ENCODE measurements at places on chromosomes 12 and 14.

- DNase-seq: no peak
Measured at GRCh38 chr14:42778984-42779383, 1172.3 kb downstream of the LRFN5 start.

DNA sequence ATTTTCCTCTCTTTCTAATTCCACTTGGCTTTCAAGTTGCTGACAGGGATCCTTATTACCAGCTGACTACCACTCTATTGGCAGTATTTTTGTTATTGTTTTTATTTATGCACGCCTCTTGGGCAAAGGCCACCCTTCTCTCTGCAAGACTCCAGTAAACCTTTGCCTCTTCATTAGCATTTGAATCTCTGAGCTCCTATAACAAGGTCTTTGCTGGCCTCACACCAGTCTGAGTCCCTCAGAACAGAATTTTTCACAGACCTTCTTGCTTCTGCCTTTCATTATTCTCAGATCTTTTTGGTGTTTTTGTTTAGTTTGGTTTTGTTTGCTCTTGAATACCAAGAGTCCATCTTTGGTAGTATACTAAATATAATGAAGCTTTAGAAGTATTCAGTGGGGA lies 145.9 kb downstream of the PDZRN4 start:
- DNase-seq: no peak

GRCh38 chr14:69357544-69358200 lies 40.4 kb downstream of the ERH start:
- DNase-seq: no peak

DNA sequence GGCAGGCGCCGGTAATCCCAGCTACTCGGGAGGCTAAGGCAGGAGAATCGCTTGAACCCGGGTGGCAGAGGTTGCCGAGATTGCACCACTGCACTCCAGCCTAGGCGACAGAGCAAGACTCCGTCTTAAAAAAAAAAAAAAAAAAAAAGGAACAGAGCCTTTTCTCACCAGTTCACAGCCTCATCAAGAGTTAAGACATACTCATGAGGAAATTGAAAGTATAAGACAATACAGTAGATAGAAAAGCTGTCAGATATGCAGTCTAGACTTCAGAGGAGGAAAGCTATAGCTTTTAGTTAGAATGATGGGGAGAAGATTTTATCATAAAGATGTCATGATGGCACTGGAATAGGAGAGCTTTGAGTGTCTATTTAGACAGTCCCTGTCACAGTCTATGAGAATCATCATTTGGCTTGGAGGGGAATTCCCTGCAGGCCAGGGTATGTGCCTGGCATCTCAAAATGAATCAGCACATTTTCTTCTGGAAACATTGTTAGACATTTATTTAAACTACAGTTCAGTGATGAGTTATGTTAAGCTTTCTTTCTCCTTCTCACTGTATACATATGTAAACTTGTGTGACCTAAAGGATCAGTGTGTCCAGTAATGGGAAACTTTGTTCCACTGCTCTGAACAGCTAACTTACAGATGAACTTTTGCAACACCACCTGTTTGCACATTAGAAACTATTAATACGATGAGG lies 2.9 kb upstream of the RAB35 start:
- peak; percentile 72 for DNase-seq

GRCh38 chr14:100889641-100890040 lies 13.9 kb downstream of the RTL1 start:
- no peak for DNase-seq

- DNase-seq: no peak
Measured at GRCh38 chr14:51294951-51295525, 55.0 kb downstream of the TMX1 start.

- DNase-seq: no peak
Measured at GRCh38 chr14:90607141-90607540, 209.1 kb downstream of the TTC7B start.

DNA sequence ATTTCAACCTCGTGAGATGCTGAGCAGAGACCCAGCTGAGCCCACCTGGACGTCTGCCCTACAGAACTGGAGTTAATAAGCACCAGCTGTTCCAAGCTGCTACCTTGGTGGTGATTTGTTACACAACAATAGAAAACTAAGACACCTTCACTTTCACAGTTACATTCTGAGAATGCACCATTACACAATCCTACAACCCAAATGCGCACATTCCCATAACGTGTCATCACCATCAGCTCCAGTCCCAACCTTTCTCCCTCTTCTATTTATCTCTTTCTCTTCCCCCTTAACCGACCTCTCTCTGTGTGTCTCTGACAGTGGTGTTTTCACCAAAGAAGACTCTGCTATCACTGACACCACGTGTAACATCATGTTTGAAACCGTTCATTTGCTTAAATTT lies 91.9 kb downstream of the TMEM132D start:
- no peak for DNase-seq

DNA sequence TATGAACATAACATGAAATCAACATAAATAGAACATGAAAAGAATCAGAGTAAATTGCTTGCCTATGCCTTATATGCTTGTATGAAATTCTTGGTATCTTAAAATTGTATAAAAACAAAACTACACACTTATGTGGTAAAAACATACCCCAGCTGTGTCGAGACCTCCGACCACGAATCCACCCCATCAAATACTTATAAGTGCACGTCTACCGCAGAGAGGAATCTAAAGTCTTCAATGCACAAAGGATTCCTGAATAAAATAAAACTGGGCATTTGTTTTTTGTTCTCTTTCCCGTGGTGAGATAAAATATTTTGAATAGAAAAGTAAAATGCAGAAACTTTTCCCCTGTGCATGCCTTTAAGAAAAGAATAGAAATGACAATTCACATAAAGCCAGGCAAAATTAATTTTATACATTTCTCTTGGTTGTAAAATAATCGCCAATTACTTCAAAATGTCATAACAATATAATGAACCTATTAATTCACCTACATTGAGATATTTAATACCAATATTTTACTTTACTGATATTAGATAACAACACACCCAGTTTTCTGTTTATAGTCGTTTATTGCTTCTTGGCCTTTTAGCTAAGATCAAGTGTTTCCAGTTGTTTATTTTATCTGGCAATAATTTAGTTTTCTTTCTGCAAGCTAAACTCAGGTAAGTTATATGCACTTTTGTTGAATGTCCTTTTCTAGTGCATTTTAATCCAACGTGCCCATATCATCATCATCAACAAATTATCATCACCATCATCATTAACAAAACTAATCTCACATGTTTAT lies 1.0 kb downstream of the KLRK1 start:
- DNase-seq: no peak

- DNase-seq: no peak
Measured at GRCh38 chr14:87175175-87175574, 817.8 kb downstream of the GALC start.

DNA sequence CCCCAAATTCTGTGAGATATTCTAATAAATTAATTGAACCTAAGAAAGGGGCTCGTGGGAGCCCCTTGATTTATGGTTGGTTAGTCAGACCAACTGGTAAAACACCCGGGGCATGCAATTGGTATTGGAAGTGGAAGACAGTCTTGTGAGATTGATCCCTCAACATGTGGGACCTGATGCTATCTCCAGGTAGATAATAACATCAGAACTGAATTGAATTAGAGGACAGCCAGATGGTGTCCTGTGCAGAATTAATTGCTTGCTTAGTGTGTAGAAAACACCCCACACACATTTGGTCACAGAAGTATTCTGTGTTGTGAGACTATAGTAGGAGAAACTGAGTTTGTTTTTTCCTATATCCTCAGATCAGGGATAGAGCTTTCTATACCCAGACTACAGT lies 22.0 kb downstream of the PYROXD1 start:
- DNase-seq: no peak

GRCh38 chr14:92397150-92397952 lies 74.4 kb downstream of the SLC24A4 start:
- DNase-seq: no peak

DNA sequence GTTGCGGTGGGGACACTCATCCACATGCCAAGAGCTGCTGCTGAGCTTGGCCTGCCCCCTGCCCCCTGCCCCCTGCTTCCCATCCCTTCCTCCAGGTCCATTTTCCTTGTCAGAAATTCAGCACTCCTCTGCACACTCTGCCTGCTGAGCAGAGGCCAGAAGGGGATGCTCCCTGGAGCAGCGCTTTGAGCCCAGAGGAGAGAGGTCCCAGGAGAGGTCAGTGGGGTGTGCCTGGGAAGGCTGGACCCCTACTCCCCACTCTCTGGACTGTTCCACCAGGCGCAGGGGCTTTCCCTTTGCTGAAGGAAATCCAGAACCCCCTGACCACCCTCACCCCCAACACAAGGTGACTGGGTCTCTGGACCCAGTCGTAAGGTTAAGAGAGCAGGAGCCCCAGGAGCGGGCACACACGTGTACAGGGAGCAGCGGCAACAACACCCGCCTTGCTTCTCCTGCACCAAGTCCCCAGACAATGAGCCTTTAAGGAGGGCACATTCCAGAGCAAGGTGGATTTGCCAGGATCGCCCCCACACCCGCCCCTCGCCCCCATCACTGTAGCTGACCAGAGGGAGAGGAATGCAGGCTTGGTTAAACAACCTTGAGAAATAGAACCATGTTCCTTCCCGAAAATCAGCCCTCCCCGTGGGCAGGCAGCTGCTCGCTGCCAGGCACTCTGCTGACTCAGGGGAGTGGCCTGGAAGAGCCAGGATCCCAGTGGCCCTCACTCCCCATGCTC lies 30.7 kb downstream of the ISCA2 start:
- DNase-seq: no peak

GRCh38 chr12:4215229-4216186 lies 58.1 kb upstream of the CCND2 start:
- DNase-seq: peak; percentile 81

- no peak for DNase-seq
Measured at GRCh38 chr12:115374480-115375185, 690.7 kb upstream of the TBX3 start.

DNA sequence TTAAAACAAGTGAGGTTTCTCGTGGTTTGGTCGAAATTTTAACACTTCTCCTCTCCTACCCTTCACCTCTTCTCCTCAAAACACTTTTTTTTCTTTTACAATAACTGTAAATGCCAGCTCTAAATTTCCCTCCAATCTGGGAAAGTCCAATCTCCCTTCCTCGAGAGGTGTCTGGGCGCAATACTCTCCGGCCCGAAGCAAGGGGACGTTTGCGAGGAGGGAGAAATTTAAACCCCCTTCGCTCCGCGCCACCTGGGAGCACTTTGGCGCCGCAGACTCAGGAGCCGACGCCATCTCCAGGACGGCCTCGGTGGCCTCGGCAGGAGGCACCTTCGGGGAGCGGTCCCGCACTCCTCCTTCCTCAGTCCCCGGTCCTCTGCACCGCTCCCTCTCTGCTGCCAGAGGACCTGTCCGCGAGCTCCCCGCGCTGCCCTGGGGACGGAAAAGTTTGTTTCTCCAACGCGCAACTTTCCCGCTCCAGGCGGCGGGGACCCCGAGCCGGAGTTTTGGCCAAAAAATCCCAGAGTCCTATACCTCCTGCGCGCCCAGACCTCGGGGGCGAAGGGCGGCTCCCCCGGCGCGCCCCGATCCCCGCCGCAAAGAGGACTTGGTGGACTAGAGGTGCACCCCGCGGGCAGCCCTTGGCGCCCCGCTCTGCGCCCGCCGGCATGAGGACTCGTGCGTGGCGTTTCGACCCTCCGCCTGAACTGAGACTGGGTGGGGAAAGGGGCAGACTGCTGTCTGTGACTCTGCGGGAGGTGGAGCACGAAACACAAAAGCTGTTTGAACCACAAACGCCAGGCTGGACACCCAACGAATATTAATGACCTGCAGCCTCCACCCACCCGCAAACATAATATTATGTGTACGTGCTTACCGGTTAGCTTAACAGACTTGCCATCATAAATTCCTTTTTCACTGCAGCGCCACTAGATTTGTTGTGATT lies 95.2 kb upstream of the HMGA2 start:
- DNase-seq: no peak

DNA sequence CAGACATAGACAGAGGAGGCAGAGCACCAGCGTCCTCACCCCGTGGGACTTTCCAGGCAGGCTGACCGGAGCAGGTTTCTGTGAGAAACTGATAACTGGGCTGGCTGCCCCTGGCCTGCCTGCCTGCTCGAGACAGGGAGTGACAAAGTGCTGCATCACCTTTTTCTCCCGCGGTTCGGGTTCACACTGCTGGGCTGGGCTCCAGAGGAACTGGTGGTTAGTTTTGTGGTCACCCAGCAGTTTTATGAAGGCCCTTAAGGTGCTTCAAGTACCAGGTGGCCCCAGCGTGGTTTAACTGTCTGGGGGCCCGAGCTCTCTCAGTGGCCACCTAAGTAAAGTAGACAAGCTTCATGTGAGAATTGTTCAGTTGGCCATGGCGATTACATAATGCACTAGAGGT lies 1073.6 kb downstream of the BCL11B start:
- DNase-seq: peak; percentile 86

- no peak for DNase-seq
Measured at GRCh38 chr12:80293759-80294158, 150.3 kb upstream of the PTPRQ start.

- DNase-seq: no peak
Measured at GRCh38 chr12:14879222-14879933, 6.3 kb downstream of the MGP start.

DNA sequence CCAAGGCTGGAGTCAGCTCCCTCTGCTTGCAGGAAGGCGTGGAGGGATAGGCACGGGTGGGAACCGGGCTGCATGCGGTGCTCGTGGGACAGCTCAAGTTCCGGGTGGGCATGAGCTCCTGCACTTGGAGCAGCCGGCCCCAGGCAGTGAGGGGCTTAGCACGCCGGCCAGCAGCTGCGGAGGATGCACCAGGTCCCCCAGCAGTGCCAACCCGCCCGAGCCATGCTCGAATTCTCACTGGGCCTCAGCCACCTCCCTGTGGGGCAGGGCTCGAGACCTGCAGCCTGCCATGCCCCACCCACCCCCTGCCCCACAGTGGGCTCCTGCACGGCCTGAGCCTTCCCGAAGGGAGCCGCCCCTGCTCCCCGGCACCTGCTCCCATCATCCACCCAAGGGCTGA lies 1501.8 kb downstream of the AACS start:
- DNase-seq: no peak

GRCh38 chr14:37591311-37591940 lies 3.6 kb downstream of the FOXA1 start:
- no peak for DNase-seq

GRCh38 chr14:73744874-73745529 lies 30.8 kb upstream of the PNMA1 start:
- peak; percentile 65 for DNase-seq

DNA sequence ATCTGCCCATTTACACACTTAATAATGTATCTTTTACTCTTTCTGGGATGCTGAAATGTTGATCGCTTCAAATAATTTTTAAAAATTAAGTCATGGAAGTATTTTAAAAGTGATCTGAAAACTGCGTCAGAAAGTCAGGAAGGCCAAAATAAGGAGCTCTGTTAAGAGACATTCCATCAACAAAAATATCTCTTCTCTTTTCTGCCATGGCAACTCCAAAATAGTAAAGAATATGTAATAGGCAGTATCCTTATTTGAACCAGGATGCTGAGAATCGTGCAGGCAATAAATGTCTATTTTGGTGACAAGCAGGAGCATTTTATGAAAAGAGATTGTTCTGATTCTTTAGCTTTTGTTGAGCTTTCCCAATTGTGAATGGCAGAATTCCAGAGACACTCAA lies 81.8 kb upstream of the PPP1R12A start:
- DNase-seq: no peak

Data from activated CD4-positive, alpha-beta T cell treated with anti-CD3 and anti-CD28 coated beads, Interleukin-2, amount 10 ng/mL, durations not matched to agents 24 days and 14 days (primary cell).